ENCODE measurements at places on chromosomes 1 and 21.

GRCh38 chr1:91712981-91713841, 172.7 kb downstream of the TGFBR3 start:
- peak; percentile 43 for DNase-seq

DNA sequence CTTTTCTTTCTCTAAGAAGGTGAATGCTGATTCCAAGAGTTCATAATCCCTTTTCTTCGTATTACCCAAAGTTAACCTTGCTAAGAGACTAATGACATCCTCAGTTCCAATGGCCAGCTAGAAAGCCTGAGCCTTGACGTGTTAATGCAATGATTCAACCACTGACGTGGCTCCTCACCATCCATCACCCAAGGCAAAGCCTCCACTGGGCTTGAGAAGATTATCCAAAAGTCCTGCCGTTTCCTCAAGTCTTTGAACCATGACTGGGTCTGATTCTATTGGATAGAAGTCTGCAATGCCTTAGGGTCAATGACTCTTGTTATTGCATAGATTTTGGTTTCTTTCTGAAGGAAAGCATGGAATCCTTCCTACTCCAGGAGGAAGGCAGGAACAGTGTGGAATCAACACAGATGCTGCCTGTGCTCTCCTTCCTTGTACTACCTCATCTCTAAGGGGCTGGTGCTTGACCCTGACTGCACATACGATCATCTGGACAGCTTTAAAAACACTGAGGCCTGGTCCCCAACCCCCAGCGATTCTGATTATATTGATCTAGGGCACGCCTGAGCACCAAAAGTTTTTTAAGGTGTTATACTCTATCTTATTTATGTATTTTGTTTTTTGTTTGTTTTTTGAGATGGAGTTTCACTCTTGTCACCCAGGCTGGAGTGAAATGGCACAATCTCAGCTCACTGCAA, 69.3 kb upstream of the ANGPTL1 start:
- DNase-seq, result no peak

DNA sequence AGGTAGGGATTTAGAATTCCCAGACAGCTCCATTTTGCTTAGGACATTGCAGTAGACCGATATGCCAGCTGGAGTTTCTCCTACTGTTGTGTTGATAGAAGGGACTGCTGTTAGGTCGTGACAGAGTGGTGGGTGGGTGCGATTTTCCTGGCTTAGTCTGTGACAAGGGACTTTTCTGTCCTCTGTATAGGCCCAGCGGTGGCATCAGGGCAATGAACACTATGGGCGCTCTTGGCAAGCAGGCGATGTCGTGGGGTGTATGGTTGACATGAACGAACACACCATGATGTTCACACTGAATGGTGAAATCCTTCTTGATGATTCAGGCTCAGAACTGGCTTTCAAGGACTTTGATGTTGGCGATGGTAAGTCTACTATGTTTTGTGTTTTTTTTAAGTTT, 321.8 kb downstream of the ZP4 start:
- DNase-seq, result no peak

DNA sequence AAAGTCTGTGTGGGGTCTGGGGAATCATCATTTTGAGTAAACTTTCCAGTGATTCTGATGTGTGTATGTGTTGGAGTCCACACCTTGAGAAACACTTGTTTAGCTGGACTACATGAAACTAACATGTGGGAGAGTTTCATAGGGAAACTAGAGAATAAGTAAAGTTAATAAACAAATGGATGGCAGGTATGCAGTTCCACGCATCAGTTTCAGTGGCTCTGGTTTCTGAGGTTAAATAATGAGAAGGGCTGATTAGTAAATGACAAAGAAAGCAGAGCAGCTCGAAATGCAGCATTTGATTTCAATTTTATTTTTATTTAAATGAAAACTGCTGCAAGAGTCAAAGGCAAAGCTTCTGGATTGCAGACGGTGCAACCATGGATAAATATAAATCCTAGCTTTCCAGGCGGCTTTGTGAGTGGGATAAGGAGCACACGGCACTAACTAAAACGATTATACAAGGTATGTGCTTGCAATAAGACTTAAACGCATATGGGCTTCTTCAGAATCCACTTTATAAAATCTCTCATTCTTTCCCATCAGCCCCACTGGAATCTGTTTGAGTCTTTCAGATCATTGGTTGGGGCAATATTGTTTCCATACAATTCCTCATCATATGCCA, 310.7 kb downstream of the PLPP3 start:
- DNase-seq, result no peak

GRCh38 chr1:206797534-206798383, 25.5 kb upstream of the IL10 start:
- DNase-seq, result no peak

Data from AG08396 (cell line).